ENCODE measurements at places on chromosomes 6 and 20.
A peak's percentile ranks its signal among the peaks of the same experiment; 100 is the strongest.

- no peak for DNase-seq
Measured at GRCh38 chr6:21804941-21805610, 211.5 kb downstream of the SOX4 start.

DNA sequence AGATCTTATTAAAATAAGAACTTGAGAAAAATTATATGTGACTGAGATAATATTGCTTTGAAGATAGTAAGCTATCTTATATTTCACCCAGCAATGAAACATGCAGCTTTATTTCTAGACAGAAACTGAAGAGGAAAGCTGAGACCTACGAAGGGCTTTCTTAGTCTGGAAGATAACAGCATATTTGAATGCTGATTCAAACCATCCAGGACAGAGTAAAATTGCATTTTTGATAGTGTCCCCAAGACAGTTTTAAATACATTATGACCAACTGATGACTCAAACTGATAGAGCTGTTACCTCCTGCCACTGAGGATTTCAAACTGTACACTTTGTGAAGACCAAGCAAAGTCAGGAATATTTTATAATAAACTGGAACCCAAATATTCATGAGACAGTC is 409.6 kb downstream of the GRIK2 start:
- no peak for DNase-seq

DNA sequence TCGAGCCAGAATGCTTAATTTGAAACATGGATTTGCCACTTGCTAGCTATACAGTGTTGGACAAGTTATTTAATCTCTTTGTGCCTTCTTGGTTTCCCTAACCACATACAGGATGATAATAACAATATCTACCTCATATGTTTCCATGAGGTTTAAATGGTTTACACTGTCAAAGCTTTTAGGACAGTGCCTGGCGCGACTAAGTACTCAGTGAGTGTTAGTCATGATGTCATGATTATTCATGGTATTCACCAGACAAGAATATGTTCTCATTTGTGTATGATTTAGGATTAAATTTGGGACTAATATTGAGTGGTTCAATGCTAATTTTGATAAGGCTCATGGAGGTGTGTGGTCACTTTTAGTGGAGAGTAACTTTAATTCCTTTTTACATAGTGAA is 167.4 kb downstream of the EYA4 start:
- no peak for DNase-seq

DNA sequence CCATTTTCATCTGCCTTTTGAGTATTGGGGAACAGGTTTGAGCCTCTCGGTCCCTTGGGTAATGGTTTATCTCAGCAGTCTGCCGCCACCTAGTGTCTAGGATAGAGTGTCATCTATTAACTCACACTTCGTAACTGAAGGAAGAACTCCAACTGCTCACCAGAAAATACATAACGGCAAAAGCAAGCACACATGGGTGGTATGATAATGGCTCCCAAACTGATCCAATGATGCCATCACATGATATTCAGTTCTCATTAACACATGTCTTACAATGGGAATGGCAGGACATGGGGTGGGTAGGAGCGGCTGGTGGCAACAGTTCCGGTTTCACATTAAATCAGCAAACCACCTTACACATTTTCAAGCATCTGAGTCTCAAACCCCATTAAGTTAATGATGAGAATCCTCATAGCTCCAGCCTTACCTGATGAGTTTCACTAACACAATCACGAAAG is 110.7 kb upstream of the PHACTR1 start:
- DNase-seq = peak; percentile 47

- DNase-seq = no peak
Measured at GRCh38 chr6:74768120-74768519, 437.7 kb downstream of the COL12A1 start.

GRCh38 chr6:152462716-152463115 is 174.4 kb downstream of the SYNE1 start:
- no peak for DNase-seq

GRCh38 chr20:37505263-37506151 is 15.5 kb upstream of the NNAT start:
- DNase-seq = no peak

GRCh38 chr6:118644007-118644406 is 7.4 kb downstream of the CEP85L start:
- no peak for DNase-seq

GRCh38 chr6:44651604-44652003 is 264.1 kb downstream of the CDC5L start:
- DNase-seq = no peak
